ENCODE measurements at places on chromosomes 3 and 15. TPM values are rescaled to one million over a fixed set of nuclear protein-coding genes. Genes with fewer than 3 reads are reported as not detected.

Gene DBR1
- 21.6 TPM for total RNA-seq

Gene GP5
- not detected for total RNA-seq

Gene CHRFAM7A
- total RNA-seq, result 4.3 TPM

Gene PARP9
- 3.4 TPM for total RNA-seq

Gene MORC1
- total RNA-seq, result not detected

Gene EIF2A
- 74.1 TPM for total RNA-seq

Gene ZNF621
- 23.8 TPM for total RNA-seq

Gene ZIC4
- total RNA-seq, result not detected

Gene FHIT
- total RNA-seq, result 4.0 TPM

Gene GRM2
- total RNA-seq, result 1.5 TPM

Gene SPATA12
- total RNA-seq, result 0.22 TPM

Gene SCAMP2
- 50.2 TPM for total RNA-seq

Gene ADGRG7
- total RNA-seq, result not detected

- no peak for DNase-seq
Measured at GRCh38 chr15:98085003-98085639, 124.6 kb downstream of the ARRDC4 start.

GRCh38 chr3:10962481-10963036 is 30.0 kb upstream of the SLC6A1 start:
- no peak for DNase-seq

- DNase-seq, result no peak
Measured at GRCh38 chr3:151697496-151697895, 36.2 kb upstream of the AADACL2 start.

- DNase-seq, result no peak
Measured at GRCh38 chr3:182414586-182414985, 378.7 kb upstream of the ATP11B start.

DNA sequence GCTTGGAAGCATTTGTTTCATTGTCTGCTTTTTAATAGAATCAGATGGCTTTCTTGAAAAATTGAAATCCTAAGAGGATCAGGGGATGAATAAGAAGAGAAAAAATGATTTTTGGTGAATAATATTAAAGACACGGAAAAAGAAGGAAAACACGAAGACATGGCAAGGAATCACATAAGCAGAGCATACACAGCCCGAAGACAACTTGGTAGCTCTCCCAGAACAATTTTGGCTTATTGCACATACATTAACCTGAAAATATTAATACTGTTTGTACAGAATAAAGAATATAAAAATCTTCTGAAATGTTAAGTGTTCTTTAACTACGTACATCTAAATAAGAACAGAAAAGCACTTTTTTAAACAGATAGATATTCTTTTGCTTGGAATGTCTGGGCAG is 150.0 kb downstream of the SHOX2 start:
- DNase-seq, result no peak

- no peak for DNase-seq
Measured at GRCh38 chr3:162332344-162332743, 835.7 kb downstream of the OTOL1 start.

DNA sequence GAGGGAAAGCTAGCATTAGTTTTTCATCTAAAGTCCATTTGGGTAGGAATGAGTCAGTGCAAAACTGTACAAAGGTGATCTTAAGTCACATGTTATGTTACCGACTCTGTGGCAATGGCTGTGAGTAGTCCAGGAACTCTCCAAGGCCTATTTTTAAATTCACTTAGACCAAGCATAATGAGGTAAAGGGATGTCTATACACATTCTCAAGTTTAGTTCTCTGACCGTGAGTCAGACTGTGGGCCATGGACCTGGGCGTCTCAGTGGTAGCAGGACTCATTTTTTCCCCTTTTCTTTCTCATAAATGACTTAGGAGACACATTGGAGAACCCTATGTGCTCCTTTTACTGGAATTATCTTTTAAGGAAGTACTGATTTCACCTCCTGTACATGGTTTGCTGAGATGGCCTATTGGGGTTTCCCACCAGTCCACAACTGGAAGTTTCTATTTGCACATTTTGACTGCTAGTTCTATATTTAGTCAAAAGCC is 488.7 kb upstream of the TPRG1 start:
- DNase-seq, result no peak

DNA sequence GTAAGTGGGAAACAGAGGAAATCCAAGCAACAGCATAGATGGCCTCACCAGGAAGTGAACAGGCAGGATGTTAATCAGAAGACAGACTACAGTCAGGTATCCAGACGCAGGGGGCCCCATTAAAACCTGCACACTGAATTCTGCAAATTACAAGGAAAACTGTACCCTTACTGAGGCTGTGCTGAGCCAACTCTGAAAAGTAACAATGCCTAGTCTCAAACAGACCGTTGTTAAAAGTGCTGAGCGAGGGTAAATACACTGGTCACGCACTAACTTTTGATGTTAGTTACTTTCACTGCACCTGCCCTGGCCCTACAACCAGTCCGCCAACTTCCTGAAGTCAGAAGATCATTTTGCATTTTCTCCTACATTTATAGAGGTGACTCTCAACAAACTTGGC is 1.0 kb downstream of the TAMM41 start:
- no peak for DNase-seq

- DNase-seq, result no peak
Measured at GRCh38 chr3:37625690-37626360, 235.9 kb upstream of the CTDSPL start.

DNA sequence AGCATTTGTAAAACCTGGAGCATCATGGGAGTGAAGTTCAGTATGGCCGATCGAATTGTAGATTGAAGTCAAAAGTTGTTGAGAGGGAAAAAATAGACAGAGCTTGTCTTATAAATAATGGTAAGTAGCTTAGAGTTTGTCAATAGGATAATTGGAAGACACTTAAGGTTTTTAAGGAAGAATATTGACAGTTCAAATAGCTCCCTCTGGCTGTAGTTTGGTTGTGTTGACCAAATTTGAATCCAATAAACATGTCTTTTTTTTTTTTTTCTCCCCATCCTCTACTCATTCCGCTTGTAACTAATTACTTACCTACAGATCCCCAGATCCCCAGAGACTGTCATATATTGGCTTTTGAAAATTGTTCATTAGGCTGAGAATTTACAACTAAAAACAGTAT is 677.0 kb downstream of the AGBL1 start:
- DNase-seq, result no peak

DNA sequence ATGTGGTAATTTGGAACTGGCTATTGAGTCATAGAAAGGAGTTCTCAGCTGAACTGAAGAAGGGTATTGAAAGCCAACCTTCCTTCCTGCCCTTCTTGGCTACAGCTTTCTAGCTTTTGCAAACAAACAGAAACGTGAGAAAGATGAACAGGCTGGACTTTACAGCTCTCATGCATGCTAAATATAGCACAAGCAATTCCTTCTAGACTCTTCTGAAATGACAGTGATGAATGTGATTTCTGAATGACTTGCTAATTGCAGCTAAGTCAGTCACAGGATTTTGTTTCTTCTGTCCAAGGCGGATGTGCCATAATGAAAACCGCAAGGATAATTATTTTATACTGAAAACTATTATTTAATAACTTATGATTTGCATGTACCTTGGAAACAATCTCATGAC is 36.3 kb downstream of the BCHE start:
- DNase-seq, result no peak

GRCh38 chr3:72116226-72116625 is 331.3 kb upstream of the PROK2 start:
- DNase-seq, result no peak

DNA sequence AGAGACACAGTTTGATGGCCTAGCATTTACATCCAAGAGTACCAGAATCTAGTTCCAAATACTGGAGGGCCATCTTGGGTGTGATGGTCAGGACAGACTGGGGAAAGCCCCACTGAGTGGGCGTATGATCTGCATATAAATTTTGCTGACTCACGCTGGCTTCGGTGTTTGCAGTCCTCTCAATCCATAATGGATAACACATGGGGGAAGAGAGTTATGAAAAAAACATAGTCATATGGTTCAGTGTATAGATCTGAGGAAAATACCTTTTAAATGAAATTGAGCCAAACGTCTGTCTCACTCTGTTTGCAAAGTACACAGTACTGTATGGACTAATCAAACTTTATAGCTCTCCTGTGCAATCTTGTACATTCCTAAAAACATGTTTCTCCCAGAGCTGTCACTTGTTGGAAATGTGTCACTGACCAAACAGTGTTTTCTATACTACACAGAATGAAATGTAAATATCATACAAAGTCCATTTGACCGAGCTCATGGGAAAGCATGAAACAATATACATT is 125.3 kb upstream of the THBS1 start:
- no peak for DNase-seq

DNA sequence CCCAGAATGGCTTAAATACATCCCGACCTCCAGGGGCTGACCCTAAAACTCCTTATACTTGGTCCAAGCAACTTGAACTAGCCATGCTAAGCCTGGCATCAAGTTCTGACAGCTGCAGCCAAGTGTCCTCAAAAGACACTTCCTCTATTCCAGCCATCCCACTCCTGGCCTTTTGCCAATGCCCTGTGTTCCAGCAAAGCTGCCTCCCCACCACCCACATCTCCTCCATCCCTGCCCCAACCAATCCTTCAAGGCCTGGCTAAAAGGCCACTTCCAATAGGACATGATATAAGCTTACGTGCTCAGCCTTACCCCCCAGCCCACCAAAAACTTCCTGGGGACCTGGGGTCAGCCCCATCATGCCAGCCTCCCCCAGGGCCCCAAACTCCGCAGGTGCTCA is 40.9 kb downstream of the SEMA3G start:
- no peak for DNase-seq

DNA sequence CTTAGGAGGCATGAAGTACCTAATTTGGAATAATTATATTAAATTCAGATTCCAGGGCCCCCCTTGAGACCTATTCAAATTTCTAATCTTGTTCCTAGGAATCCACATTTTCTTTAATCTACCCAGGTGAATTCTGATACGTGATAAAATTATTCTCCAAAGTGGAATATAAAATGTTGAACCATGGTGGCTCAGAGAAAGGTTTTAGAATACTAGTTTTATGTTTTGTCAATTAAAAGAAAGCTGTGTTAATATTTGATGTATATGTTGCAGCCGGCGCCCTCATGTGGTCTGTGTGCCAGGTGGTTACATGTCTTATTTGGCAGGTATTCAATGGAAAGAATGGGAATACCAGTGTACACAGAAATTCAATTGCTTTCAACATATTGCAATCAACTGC is 321.8 kb downstream of the FEZF2 start:
- no peak for DNase-seq

DNA sequence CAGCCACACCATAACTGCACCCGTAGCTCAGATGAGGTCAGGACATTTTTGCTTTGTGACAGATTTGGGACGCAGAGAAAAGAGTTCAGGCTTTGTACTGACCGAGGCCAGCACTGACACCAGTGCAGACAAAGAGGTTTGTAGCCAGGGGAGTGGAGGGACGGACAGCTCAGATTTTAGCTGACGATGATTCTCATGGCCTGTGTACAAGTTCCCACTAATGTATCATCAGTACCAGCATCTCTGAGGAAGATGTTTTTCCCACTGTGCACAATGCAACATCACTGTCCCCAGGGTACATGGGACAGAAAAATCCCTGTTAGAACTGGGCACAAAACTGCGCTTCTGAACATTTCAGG is 112.7 kb downstream of the SLCO3A1 start:
- no peak for DNase-seq

- DNase-seq, result no peak
Measured at GRCh38 chr15:42038401-42038800, 17.6 kb upstream of the PLA2G4E start.

DNA sequence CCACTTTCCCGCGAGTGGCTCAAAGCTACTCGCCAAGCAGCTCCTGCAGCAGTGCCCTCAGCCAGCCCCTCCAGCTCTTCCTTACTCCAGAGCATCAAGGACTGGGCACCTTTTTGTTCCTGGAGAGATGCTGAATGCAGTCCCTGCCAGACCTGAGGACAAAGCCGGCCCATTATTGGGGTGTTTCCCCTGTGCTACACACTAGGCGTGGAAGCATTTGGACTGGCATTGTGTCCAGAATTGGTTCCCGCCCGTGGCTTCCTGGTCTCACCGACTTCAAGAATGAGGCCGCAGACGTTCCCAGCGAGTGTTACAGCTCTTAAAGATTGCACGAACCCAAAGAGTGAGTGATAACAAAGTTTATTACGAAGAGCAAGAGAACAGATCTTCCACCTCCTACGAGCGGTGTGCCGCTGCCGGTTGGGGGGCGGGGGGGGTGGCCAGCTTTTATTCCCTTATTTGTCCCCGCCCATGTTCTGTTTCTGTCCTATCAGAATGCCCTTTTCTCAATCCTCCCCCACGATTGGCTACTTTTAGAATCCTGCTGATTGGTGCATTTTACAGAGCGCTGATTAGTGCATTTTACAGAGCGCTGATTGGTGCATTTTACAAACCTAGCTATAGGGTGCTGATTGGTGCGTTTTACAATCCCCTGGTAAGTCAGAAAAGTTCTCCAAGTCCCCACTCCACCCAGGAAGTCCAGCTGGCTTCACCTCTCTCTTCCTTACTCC is 62.4 kb downstream of the NSMCE3 start:
- DNase-seq, result no peak

- no peak for DNase-seq
Measured at GRCh38 chr3:101851072-101851770, 1.9 kb downstream of the NFKBIZ start.

DNA sequence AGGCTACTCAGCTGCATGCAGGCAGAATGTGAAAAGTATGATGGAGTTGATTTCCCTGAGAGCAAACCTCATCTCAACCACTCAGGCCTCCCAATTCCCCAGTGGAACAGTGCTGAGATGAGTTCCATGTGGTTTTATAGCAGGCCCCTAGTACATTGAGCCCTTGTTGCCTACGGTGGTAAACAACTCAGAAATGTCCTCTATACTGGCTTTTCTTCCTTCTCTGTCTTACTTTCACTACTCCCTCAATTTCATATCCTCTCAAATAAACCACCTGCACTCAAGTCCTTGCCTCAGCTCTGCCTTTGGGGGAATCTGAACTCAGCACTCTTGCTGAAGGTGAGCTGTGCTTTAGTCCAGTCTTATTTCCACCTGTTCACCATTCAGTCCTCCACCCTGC is 399.9 kb downstream of the PDCD6IP start:
- no peak for DNase-seq

GRCh38 chr15:76078285-76078877 is 18.6 kb downstream of the TMEM266 start:
- no peak for DNase-seq

All from H9 (cell line).